ENCODE measurements at places on chromosomes 6 and 20.

DNA sequence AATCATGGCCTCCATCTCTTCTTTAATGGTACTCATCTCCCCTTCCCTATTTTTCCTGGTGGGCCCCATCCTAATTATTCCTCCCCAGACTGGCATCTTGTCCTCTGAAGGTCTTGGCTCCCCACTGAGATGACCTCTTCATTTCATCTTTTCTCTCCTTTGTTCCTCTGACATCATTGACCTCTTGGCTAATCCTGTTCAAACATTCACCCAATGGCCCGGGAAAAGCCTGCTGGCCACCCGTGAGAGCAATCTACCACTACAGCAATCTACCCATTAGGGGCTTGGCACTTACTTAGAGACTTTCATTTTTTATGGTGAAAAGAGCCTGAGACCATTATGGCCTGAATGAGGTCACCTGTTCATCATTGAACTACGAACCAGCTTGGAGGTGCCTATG lies 130.8 kb downstream of the DNAH8 start:
- no peak for DNase-seq

DNA sequence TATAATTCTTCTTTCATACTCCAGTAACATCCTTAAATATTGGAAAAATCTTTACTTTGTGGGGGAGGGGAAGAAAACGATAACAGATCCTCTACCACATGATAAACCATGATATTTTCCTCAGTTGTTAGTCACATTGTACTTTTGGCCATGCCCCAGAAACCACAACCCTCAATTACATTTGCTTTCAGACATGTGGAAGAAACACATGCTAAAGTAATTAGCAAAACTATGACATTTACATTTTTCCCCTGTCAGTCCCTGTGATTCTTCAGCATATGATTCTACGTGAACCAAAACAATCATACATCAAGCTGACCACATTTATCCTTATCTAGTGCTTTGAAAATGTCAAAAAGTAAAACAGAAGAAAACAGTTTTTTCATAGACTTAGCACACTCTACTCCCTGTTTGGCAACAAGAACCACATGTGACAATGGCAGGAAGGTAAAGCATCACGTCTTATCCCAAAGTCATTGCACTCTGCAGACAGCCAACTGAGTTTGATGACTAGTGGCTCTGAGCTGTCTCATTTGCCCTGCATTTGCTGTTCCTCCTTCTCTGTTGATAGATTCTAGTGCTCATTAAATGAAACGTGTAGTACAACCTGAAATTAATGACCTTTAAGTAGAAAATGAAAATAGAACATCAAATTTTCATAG lies 505.8 kb upstream of the MARCKS start:
- DNase-seq: peak; percentile 97

DNA sequence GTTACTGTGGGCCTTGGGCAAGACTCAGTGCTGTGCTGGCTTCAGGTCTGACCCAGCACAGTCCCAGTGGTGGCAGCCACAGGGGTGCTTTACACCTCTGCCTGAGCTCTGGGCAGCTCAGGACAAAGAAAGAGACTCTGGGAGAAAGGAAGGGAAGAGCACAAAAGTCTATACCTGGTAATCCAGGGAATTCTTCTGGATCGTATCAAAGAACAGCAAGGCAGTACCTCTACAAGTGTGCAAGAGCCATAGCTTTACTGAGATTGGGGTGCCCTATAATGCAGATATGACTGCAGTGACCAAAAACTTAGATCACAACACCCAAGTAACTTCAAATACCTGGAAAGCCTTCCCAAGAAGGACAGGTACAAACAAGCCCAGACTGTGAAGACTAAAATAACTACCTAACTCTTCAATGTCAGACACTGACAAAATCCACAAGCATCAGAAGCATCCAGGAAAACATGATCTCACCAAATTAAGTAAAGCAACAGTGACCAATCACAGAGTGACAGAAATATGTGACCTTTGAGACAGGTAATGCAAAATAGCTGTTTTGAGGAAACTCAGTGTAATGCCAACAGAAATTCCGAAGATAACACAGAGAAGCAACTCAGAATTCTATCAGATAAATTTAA lies 47.9 kb upstream of the LIN28B start:
- no peak for DNase-seq

DNA sequence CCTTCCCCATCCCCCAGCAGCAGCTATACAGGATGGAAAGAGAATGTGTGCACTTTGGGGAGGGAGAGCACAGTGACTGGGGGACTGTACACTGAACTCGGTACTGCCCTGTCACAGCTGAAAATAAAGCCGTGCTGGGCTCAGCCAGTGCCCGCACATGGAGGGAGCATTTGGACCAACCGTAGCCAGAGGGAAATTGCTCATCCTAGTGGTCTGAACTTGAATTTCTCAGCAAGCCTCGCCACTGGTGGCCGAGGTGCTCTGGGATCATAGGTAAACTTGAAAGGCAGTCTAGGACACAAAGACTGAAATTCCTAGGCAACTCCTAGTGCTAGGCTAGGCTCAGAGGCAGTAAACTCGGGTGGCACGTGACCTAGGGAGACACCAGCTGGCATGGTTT lies 61.0 kb downstream of the DZANK1 start:
- DNase-seq: no peak

DNA sequence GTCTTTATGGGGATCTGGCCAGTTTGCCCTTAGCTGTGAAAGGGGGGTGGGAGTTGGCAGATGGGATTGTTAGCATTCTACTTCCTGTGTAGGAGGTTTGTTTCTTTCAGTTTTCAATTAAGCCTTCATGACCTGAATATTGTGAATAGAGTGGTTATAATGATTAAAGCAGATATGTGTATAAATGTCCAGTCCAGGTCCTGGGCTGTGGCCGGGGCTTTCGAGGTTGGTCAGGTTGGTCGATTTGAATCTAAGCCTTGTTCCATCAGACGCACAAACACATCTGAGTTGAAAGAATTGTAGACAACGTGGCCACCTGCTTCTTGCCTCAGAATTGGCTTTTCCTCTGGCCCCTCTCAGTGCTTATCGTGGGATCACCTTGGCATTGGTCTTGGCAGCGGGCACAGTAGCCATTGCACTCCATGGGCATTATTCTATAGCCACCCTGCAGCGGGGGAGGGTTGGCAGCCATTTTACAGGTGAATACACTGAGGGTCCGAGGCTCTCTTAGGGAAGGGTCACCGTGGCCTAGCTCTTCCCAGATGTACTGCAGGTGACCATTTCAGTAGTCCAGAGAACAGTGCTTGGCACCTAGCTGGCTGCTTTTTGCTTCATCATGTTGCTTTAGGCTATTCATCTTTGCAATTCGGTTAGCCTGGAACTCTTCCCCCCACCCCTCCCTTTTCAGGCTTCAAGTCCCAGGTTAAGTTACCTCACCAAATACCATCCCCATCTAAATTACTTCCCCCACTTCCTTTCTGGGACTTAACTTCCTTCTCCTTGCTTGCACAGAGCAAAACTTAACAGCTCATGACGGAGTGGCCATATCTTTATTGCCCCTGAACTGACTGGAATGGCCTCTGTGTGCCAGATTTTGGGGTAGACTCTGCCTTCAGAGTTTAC lies 1.1 kb downstream of the RNF114 start:
- DNase-seq: no peak

GRCh38 chr6:159254186-159254585 lies 85.0 kb downstream of the FNDC1 start:
- peak; percentile 87 for DNase-seq

DNA sequence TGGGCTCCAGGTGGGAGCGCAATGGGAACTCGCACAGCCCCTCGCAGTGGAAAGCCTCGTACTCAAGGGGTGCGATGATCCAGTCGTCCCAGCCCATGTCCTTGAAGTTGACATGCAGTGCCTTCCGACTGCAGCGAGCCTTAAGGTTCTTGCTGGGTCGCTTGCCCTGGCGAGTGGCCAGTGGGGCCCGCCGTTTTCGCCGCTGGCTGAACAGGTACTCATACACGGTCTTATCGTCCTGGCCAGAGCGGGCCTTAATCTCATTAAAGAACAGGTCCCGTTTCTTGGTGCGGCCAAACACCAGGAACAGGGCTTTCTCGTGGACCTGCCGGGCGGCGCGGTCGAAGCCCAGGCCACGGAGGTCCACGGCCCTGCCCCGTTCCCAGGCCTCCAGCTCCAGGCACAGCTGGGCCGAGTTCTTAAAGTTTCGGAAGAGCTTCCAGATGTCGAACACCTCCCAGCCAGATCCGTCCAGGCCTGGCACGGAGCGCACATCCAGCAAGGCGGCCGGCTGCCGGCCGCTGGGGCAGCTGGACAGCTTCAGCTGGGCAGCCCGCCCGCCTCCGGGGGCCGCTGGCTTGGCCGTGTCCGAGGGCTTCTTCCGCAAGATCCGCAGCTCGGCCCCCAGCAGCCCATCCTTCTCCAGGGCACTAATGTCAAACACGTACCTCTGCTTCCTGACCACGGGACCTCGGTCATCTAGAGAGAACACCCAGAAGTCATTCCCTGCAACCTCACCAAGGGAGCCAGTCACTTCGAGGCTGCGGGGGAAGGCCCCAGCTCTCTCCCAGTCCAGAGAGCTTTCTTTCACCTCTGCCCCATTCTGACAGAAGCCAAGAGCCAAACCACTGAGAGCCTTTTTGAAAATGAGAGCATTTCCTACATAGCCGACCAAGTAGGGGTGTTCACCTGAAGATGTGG lies 3.7 kb downstream of the GDF5 start:
- DNase-seq: no peak

GRCh38 chr6:128882560-128882959 lies 378 bp upstream of the LAMA2 start:
- DNase-seq: no peak

DNA sequence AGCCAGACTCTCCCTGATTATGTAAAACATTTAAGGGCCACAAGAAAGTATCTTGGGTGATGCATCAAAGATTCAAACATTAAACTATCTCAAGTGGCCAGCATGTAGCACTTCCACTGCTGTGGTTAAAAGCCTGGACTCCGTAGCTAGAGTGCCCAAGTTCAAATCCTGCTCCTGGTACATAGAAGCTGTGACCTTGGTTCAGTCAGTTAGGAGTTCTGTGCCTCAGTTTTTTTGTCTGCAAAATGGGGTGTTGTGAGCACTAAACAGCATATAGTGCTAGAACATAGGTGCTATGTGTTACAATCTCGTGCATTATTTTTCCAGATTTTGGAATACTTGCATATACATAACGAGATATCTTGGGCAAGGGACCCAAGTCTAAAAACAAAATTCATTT lies 68.7 kb downstream of the PSMG4 start:
- DNase-seq: no peak

DNA sequence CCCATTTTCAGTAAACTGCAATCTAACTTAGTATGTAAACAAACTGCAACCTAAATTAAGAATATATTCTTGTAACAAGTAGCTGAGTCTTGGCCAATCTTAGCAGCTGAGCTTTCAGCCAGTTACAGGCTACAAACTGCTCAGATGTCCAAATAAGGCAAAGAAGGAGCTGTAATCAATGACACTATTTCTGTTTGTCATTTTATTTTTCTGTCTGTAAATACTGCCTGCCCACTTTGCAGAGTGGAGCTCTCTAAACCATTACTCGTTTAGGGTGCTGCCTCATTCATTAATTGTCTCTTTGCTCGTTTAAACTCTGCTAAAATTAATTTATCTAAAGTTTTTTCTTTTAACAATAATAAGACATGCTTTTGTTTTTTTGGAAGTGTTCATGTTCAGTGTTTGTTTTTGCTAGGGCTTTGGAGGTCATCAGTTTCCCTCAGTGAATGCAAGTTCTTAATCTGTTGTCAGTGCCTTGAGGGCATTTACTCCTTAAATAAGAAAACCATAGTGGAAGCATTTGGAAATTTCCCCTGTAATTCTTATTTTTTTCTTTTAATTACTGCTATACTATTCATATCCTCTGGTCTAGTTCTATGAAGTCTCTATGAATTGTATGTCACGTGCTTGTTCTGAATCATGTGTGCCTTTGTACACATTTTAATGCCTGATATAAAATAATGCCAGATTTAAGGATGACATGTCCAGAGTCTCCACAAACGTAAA lies 3.6 kb upstream of the PRL start:
- no peak for DNase-seq

GRCh38 chr6:115832786-115833185 lies 227.9 kb downstream of the FRK start:
- no peak for DNase-seq

- peak; percentile 28 for DNase-seq
Observed at GRCh38 chr20:51525241-51526105, 17.0 kb downstream of the NFATC2 start.

DNA sequence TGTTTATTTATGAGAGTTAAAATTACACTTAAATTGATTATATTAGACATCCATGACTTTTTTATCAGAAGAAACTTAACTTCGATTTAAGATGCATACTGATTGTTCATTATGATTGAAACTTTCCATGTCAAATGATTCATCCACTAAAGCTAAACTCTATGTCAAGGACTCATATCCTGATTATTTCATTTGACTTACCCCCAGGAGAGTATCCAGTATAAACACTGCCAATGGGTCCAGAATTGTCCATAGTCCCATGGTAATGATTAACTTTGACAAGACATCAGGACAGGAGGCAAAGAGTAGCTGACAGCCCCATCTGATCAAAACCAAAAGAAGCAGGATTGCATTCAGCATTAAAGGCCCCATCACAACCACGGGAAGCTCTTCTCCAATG lies 709.9 kb downstream of the TFAP2A start:
- no peak for DNase-seq

DNA sequence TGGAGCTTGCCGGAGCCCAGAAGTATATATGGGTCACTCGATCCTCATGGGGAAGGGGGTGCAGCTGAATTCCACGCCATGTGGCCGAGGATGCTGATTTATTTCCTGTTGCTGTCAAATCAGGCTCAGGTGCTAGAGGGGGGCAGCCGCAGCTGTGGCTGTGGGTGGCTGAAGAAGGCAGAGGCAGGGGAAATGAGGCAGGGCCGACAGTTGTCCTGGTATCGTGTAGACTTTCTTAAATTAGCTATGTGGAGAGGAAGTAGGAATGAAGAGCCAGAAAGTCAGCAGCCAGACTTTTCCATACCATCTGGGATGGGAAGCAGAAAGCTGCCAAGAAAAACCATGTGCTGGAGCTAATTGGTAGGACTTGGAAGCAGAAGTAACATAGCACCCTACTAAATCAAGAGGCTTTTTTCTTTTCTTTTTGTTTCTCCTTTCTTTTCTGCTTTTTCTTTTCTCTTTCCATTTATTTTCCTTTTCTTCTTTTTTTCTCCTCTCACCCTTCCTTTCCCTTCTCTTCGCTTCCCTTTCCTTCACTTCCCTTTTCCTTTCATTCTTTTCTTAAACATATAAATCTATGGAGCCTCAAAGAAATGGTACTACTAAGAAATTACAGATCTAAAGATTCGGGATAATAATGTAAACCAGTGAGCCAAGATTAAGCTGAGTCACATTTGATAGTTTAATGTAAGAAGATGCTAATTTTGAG lies 90.6 kb upstream of the CD83 start:
- DNase-seq: peak; percentile 26

GRCh38 chr6:28943557-28944411 lies 20.0 kb upstream of the TRIM27 start:
- DNase-seq: peak; percentile 80

GRCh38 chr6:125791820-125792165 lies 1.0 kb downstream of the NCOA7 start:
- DNase-seq: no peak

GRCh38 chr20:63567386-63568169 lies 6.5 kb downstream of the HELZ2 start:
- no peak for DNase-seq

- DNase-seq: no peak
Observed at GRCh38 chr6:4447639-4448330, 312.4 kb upstream of the ECI2 start.

- no peak for DNase-seq
Observed at GRCh38 chr6:71651636-71652035, 234.7 kb upstream of the RIMS1 start.

Data from fibroblast of skin of right quadriceps (primary cell).